ENCODE measurements at places on chromosomes 7 and 10.
A peak's percentile ranks its signal among the peaks of the same experiment; 100 is the strongest.

- DNase-seq = no peak
These were observed 1.6 kb upstream of the COX19 start for GRCh38 chr7:976901-977325.

GRCh38 chr7:80088705-80089104, 45.9 kb upstream of the GNAI1 start:
- no peak for DNase-seq

GRCh38 chr7:2321020-2321419, 6.8 kb upstream of the SNX8 start:
- DNase-seq = no peak

DNA sequence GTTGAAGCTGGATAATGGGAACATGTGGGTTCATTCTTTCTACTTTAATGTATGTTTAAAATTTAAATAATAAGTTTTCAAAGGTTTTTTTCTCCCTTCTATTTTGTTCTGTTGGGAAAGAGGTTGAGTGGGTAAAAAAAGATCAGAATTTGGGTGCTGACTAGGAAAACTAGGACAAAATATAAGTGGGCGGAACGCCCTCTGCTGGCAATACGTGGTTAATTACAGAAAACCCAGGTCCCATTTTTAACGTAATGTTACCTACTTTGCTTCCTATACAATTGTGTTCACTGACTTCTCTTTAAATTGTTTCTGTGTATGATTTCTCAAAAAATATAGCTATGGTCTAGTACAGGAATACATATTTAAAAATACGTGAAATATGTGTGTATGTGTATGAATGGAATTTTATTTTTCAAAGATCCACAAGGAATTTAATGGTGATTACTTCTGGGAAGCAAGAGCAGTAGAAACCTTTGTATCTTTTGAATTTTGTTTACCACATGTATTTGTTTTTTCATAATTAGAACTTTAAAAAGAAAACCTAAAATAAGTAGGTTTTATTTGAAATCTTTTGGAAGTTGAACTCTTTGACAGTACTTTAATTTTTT, 8.7 kb downstream of the ECD start:
- DNase-seq = peak; percentile 49

GRCh38 chr10:11578802-11579255, 32.6 kb downstream of the USP6NL start:
- DNase-seq = peak; percentile 73

- DNase-seq = no peak
These were observed 33.9 kb downstream of the FAM107B start for GRCh38 chr10:14740684-14741247.

DNA sequence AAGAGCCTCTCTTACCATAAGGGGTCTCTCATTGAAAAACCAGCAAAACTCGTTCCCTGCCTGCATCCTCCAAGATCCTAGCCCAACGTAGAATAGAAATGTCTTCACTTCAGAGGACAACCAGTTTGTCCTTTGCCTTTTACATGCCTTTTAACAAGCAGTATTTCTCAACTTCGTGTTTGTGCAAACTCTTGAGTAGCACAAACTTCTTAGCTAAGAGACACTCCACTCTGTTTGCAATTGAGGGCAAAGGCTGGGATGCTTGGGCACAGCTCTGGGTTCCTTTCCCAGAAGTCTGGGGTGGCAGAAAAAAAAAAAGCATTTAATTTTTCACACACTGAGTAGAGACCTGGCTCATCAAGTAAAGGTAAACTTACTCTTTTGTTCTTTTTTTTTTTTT, 19.5 kb upstream of the KCTD7 start:
- no peak for DNase-seq

DNA sequence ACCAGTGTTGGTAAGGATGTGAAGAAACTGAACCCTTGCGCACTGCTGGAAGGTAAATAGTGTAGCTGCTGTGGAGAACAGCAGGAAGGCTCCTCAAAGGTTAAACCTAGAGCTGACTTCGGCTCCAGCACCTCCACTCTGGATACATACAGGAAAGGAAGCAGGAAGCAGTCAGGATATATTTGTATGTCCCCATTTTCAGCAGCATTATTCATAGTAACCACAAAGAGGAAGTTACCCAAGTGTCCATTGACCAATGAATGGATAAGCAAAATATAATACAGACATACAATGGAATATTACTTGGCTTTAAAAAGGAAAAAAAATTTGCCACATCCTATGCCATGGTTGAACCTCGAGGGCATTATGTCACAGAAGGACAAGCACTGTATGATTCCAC, 15.0 kb downstream of the RET start:
- DNase-seq = no peak

GRCh38 chr7:92835851-92836488, 403 bp downstream of the CDK6 start:
- peak; percentile 66 for DNase-seq

GRCh38 chr10:103765168-103765567, 90.2 kb downstream of the SH3PXD2A start:
- no peak for DNase-seq

- no peak for DNase-seq
These were observed 28.8 kb downstream of the PTPN12 start for GRCh38 chr7:77565917-77566316.

DNA sequence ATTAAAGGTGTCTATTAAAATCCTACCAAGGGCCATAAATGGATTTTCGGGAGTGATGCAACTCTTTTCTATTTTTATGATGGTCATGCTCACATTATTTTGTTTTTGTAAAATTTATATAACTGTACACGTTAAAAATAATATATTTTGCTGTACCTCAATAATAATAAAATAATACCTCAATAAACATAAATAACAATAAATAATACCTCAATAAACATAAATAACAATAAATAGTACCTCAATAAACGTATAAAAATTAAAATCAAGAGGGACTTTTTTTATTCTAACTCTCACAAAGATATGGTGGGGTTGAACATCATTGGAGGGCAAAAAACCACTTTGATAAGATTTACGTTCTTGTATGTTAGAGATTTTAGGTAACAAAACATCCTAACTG, 1189.6 kb upstream of the CELF2 start:
- DNase-seq = no peak

- DNase-seq = no peak
These were observed 343.8 kb downstream of the KCNMA1 start for GRCh38 chr10:77293773-77294172.

DNA sequence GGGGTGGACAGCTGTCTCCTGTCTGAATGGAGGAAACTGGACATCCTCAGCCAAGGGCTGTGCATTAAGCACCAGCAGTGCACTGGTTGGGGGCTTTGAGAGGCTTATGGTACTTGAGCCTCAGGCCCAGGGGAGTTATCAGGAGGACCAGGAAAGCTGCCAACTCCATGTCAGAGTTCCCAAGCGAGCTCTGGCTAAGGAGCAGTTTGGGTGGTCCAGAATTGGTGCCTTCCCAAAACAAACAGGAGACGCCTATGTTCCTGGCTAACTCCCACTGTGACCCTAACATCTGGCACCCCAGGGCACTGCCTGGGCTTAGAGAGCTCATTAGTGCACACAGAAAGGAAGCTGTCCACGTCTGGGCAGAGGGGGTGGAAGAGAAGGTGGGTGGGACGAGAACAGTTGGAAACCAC, 408.6 kb upstream of the NPVF start:
- DNase-seq = no peak

- no peak for DNase-seq
These were observed 33.6 kb downstream of the TRRAP start for GRCh38 chr7:98911916-98912315.

GRCh38 chr7:85890244-85890811, 703.5 kb upstream of the SEMA3D start:
- DNase-seq = no peak

GRCh38 chr10:11465406-11465805, 146.0 kb downstream of the USP6NL start:
- DNase-seq = no peak

DNA sequence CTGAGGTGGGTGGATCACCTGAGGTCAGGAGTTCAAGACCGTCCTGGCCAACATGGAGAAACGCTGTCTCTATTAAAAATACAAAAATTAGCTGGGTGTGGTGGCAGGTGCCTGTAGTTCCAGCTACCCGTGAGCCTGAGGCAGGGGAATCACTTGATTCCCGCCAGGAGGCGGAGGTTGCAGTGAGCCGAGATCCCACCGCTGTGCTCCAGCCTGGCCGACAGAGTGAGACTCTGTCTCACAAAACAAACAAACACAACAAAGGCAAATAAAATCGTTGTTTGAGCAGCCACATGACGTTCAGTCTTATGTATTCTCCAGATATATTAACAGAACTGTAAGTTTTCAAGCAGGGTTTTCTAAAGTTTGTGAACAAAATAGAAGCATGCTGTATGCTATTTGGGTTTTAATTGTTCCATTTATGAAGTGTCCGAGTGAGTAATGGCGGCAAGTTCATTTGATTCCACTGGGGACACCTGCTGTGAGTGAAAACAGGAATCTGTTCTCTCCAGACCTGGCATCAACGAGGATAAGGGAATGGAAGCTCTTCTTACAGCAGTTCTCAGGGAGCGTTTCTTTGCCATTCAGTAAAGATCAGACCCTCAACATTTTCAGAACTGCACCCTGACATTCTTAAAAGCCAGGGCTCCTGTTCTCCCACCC, 122.5 kb upstream of the PITRM1 start:
- DNase-seq = no peak

GRCh38 chr7:388961-389701, 99.2 kb downstream of the FOXL3 start:
- DNase-seq = no peak

DNA sequence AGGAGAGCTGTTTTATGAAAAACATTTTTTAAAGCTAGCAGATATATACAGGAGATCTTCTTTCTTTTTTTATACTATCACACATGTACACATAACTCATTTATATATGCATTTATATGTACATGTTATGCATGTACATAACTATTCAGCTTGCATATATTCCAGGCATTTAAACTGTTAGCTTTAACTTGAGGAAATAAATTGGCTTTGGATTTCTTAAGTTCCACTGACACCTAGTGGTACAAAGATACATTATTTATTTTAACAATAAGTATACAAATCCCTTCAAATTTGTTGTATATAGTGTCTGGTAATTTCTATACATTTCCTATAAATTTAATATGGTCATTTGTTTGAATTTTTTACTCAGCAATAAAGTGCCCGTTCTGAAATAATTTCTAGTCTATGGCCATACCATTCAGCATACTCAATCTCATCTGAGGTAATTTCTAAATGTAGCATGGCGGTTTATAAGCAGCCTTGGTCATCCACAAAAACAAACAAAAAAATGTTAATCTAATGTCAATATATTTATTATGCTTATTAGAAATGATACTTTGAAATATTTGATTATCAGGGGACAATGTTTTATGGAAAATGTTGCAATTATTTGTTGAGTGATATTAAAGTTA, 11.6 kb downstream of the ZDHHC6 start:
- no peak for DNase-seq

DNA sequence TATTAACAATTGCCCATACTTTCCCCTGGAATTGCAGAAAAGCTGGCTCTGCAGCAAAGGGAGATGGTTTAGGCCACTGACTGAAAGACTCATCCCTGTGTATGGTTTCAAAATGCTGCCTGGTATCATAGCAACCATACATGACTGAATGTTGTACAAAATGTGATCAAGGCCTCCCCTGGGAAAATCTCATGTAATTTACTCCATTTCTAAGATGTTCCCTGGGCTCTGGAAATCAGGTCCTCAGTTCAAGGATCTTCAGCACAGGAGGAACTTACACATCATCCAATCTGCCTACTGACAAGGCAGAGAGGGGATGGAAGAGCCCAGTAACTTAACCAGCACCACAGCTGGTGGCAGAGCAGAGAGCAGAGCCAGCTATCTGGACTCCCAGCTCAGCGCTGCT, 111.8 kb downstream of the JAZF1 start:
- DNase-seq = no peak

GRCh38 chr7:120215654-120216053, 57.3 kb upstream of the KCND2 start:
- no peak for DNase-seq

DNA sequence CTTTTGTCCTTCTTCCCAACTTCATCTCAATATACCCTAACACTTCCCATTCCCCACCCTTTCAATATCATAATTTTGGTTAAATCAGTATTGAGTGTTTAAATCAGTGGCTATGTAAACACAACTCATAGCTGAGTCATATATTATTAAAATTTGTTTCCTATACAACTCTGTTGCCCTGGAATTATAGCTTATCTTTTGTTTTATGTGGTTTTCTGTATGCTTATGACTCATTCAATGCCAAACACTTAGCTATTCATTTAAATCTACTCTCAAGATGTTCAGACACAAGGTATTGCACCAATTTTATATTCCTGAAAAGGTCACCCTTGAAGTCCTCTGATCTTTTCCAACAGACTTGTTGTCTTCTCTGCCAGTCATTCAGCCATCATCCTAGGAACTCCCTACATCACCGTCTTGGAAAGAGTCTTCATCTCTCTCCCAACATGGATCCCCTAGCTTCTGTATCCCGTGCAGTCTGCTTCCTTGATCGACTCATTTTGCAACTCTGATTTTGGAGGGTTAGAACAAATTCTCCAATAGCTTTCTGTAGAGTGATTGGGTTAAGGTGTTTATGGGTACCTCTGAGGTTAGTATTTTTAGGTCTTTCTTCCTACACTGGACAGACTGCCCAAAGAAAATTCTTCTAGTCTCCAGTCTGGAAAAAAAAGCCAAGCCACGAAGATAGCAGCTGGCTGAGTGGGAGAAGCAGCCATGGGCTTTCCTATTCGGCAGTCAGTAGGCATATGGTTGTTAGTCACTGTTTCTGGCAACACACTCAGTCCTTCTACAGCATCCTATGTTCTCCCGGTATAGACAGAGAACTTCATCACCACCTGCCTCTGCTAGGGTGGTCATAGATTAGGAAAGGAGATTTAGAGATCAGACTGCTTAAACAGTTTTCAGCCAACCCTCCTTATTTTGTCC, 102.1 kb downstream of the CRPPA start:
- no peak for DNase-seq

- no peak for DNase-seq
These were observed 102.0 kb upstream of the INSYN2A start for GRCh38 chr10:127298381-127298780.

DNA sequence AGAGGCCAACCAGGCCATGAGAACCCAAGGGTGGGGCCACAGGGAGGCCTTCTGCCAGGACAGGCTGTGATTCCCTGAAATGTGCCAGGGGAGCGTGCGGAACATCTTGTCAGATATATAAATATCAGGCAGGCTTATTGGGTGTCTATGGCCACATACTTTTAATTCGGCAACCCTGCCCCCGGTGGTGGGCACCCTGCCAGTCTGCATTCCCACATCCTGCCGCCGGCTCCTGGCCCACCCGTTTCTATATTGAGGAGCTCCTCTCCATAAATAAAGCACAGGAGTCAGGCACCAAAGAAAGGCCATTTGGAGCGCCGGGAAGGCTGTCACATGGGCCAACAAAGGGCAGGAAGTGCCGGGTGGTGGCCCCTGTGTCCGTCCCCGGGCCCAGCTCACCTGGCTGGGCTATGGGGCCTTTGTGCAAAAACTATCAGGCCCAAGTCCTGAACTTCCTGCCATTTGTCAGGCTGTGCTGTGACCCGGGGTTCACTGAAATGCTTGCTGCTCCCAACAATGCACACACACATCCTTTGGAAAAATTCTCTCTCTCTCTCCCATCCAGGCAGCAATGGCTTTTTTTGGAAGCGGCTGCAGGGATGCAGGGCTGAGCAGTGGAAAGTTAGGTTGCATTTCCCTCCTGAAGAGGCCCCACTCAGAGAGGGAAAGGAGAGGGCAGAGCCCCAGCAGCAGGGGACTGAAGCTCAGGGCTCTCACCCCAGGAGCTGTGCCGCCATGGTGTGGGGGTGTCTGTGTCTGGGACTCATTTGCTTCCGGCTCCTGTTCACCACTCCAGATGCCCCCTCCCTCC, 25.0 kb upstream of the PODXL start:
- DNase-seq = no peak

GRCh38 chr10:62647375-62648092, 157.0 kb upstream of the ADO start:
- DNase-seq = no peak

GRCh38 chr7:2353113-2353935, 1.3 kb upstream of the EIF3B start:
- no peak for DNase-seq
